ENCODE measurements at places on chromosomes 16 and 17.

- no peak for DNase-seq
Measured at GRCh38 chr16:26177438-26177837, 485.7 kb downstream of the HS3ST4 start.

- DNase-seq, result no peak
Measured at GRCh38 chr16:90020260-90020837, 1.1 kb upstream of the DBNDD1 start.

- no peak for DNase-seq
Measured at GRCh38 chr16:85227946-85228862, 115.9 kb upstream of the CIBAR2 start.

- DNase-seq, result no peak
Measured at GRCh38 chr17:35588196-35588920, 1.2 kb downstream of the AP2B1 start.

DNA sequence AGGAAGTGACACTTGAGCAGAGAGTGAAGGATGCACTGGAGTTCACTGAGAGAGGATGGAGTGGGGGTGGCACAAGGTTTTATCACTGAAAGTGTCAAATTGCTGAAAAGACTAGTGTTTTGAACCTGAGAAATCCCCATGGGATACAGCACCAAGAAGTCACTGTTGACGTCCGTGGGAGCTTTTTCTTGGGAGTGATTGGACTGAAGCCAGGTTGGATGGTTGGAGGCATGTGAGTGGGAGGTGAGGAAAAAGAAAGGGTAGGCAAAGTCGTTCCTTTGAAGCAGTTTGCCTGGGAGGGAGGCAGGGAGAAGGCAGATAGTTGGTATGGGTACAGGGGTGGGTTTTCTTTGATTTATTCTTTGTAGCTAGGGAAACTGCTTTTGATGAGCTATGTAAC lies 39.9 kb upstream of the SDK2 start:
- DNase-seq, result no peak

DNA sequence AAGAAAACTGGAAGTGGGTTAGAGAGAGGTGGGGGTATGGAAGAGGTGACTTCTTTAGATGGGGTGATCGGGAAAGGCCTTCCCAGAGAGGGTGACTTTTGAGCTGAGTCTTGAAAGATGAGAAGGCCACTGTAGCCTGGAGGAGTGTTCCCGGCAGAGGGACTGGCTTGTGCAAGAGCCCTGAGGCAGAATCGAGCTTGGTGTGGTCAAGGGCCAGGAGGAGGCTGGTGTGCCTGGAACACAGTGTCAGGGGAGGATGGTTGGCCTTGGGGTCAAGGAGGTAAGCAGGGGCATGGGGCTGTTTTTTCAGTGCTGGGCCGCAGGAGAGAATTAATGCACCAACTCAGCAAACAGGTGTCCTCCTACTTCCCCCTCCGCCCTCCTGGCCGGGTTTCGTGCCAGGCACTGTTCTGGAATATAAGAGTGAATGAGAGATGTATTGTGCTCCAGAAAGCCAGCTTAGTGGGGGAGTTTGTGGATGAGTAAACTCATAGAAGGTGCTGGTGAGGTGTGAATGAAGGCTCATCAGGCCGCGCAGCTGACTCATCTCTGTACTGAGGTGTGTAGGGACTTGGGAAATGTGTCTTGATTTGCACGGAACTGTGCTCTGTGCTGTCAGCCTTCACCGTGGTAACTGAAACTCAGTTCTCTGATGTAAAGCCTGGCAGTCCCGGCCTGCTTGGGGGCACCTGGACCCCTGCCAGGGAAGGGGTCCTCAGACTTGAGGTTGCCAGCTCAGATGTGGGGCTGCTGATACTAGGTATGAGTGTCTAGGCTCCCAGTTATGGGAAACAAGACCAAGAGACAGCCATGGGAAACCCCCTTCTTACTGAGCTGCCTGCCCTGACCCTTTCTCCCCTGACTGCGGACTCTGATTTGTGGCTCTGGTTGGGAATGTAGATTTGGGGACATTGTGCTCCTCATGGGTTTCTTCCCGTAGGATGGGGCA lies 15.3 kb downstream of the KSR1 start:
- no peak for DNase-seq

DNA sequence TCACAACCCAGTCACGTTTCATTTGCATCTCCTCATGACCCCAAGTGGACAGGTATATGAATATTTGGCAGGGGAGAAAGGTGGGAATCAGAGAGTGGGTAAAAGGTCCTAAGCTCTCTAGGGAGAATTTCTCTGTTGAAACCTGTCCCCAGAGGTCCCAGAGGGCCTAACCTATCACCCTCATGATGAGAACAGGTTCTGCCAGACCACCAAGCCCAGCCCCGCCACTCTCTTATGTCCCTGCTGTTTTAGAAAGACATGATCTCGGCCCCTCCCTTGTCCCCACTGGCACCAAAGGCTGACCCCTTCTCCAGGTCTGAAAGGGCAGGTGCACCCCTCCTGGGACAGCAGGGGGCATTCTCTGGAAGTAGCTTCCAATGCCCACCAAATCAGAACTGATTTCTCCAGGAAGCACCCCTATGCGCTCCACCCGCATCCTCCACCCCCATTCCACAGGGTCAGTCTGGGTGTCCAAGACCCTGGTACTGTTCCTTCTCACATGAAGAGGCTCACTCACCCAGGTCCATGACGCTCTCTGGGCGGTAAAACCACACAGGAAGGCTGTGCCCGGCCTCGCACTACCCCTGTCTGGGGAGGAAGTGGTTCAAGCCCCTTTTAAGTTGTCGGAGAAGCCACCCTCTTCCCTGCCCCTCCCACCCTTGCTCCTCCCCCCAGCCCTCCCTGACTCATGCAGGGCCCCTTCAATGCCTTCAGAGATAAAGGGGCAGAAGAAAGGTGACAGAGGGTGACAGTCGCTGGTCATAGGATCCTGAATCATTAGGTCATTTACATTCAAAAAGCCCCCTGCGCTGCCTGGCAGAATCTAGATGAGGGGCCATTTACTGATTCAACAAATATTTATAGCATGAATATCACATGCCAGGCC lies at the start of gene CCR7:
CCR7 (minus strand) TSS at position 590 of the 886 bp plus-strand sequence; CDS start at position 527, 63 bp downstream.
- peak; percentile 38 for DNase-seq

- DNase-seq, result peak; percentile 92
Measured at GRCh38 chr17:2723997-2724783, 12.6 kb upstream of the CLUH start.

- DNase-seq, result peak; percentile 89
Measured at GRCh38 chr17:42819939-42820535, 4.0 kb downstream of the BECN1 start.

GRCh38 chr16:88339930-88340754 lies 42.6 kb upstream of the ZNF469 start:
- no peak for DNase-seq

GRCh38 chr17:45380991-45381390 lies 51.7 kb downstream of the ARHGAP27 start:
- DNase-seq, result no peak

- DNase-seq, result no peak
Measured at GRCh38 chr17:80106176-80106575, 4.8 kb downstream of the GAA start.

DNA sequence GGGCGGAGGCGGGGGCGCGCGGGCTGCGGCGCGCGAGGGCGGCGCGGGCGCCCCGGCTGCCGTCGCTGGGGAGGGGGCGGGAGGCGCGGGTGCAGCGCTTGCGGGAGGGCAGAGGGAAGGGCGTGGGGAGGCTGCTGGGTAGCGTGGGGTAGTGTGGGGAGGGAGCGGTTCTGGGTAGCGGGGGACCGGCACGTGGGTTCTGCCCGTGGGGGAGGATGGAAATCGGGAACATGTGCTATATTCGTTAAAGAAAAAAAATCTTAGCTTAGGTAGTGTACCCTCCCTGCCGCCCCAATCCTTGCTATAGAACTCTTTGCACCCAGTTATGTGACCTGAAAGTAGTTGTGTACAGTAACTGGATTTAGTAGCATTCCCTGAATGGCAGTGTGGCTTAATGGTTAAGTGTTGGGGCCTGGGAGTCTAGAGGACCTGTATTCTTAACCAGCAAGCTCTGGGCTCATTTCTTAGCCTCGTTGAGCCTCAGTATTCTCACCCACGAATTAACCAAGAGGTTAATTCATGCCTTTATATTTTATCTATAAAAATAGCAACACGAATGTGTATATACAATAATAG lies 646 bp downstream of the RABEP1 start:
- no peak for DNase-seq

DNA sequence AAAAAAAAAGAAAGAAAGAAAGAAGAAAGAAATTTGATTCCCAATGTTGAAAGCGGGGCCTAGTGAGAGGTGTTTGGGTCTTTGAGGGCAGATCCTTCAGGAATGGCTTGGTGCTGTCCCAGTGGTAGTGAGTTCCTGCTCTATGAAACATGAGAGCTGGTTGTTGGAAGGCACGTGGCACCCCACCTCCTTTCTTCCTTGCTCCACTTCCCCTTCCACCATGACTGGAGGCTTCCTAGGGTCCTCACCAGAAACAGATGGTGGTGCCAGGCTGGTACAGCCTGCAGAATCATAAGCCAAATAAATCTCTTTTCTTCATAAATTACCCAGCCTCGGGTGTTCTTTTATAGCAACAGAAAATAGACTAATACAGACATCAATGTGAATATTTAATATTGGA lies 147.3 kb upstream of the KCNJ18 start:
- DNase-seq, result no peak

GRCh38 chr16:1770328-1771187 lies 785 bp downstream of the NME3 start:
- peak; percentile 77 for DNase-seq

- DNase-seq, result no peak
Measured at GRCh38 chr16:74268372-74268782, 28.2 kb upstream of the PSMD7 start.

DNA sequence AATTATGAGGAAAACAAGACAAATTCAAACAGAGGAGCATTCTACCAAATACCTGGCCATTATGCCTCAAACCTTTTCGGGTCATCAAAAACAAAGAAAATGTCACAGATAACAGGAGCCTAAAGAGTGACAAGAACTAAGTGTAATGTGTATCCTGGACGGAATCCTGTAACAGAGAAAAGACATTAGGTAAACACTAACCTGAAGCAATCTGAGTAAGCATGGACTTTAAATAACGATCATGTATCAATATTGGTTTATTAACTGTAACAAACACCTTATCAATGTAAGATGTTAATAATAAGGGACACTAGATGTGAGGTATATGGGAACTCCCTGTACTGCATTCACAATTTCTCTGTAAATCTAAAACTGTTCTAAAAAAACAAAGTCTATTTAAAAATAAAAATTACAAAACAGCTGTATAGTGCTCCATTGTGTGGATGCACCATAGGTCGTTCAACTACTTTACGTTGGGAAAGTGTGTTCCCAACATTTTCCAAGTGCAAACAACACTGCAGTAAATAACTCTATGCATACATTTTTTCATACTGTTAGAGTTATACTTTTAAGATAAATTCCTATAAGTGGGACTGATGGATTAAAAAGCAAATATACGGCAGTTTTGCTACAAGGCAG lies 14.8 kb downstream of the CMC2 start:
- no peak for DNase-seq

DNA sequence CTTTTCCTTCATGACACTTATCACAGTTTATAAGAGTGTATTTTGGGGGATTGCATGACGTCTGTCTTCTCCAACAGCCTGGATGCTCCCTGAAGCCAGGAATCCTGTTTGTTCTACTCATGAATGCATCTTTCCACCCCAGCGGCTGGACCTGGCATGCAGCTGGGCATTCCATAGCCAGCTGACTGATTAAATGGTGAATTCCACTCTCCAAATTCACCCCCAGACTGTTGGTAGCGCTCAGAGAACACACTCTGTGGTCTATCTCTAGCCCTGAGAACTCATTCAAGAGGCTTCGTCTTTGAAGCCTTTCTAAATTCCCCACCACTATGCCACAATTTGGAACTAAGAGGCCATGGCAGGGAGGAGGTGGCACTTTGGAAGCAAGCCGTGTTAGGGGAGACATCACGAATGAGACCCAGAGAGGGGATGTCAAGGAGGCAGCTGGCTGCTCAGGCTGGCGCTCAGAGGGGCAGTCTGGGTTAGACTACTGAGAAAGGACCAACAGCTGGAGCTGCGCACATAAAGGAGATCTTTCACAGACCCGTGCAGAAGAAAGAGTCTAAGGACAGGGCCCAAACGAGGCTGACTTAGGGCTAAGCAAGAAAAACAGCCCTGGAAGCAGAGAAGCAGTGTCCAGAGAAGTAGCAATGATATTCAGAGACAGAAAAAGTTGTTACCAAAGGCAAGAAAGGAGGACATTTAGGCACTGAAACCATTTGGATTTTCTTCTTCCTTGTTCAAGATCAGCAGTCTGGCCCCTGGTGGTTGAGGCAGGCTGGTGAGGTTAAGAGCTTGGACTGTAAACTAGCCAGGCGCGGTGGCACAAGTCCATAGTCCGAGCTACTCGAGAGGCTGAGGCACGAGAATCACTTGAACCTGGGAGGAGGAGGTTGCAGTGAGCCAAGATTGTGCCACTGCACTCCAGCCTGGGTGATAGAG lies 42.4 kb upstream of the ZNF629 start:
- no peak for DNase-seq

DNA sequence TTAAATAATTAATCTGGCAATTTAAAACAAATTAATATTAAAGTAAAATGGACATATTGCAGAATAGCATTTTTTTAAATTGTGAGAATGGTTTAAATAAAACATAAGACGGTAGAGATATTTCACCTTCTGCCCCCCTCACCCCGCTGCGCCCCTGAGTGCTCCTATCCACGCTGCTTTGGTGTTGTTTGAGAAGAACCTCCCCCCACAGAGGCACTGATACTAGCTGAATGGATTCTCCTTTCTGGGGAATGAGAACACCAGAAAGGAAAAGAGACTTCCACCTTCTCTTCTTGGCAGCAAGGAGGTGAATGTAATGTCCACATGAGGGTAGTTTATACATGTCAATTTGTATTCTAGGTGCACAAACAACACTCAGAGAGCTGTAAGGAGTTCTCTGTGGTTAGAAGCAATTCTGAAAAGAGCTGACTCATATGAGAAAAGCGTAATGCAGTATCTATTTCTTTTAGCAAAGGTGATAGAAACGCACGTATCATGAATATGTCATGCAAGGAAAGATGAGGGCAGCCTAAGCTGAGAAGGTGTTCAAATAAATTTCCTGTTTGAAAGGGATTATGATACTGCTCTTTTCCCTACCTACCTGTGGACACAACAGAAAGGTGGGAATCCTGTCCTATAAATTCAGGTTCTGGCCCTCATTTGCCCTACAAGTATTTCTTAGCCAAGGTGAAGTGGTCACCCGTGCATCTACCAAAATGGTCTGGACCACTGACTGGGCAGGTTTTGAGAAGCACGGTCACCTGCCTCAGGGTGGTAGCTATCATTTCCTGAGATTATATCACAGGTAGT lies 126.9 kb downstream of the PARN start:
- no peak for DNase-seq

- no peak for DNase-seq
Measured at GRCh38 chr16:50643192-50643591, 37.9 kb downstream of the SNX20 start.

DNA sequence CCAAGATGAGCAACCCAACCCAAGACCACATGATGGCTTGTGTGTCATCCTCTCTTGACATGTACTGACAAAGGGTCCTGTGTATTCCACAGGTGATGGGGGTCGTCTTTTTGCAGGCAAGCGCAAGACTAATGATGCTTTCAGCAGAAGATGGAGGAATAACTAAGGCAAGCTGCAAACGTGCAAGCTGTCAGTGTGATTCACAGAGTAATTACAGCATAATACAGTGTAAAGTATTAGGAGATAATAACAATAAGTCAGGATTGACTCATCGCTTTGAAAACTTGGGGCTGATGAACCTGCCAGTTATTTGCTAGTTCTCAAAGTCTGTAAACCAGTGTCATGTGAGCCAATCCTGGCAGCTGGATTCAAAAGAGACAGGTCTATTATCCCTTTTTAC lies 41.6 kb upstream of the ASIC2 start:
- no peak for DNase-seq

Measured in H9 (cell line).